ENCODE measurements at places on chromosomes 4 and X.

- no peak for DNase-seq
Observed at GRCh38 chrX:68918202-68918601, 89.4 kb downstream of the EFNB1 start.

GRCh38 chr4:187840814-187841213 lies 154.8 kb upstream of the ZFP42 start:
- DNase-seq: no peak

- DNase-seq: no peak
Observed at GRCh38 chr4:88965053-88965452, 91.9 kb downstream of the FAM13A start.

DNA sequence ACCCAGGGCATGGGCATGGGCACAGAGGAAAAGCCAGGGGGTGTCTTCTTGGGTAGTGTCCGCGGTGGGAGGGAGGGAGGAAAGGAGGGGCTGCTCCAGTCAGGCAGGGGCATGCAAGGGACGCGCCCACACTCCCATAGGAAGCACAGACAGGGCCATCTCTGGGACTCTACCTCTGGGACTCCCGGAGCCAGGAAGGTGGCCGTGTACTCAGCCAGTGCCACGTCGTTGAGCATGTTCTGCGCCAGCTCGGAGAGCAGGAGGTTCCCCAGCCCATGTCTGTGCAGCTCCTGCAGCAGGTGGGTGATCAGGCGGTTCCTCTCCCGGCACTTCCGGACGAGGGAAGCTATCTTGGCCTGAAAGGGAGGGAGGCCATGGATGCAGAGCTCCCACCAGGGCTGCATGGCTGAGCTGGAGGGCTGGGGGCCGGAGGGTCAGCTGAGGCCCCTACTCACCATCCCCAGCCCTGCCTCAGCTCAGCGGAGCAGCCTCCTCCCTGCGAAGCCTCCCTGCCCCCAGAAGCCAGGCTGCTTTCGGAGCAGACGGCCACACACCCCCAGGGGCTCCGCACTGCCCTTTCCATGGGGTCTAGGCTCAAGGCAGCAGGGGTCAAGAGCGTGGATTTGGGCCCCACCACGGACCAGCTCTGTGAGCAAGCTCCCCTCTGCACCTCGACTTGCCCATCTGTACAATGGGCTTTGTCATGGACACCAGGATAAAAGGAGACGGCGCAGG lies 44.6 kb downstream of the C4orf50 start:
- no peak for DNase-seq

GRCh38 chrX:25928316-25928715 lies 209.8 kb upstream of the MAGEB18 start:
- no peak for DNase-seq

- DNase-seq: no peak
Observed at GRCh38 chrX:4225086-4225485, 511.6 kb upstream of the PRKX start.

GRCh38 chrX:139560221-139560620 lies 29.7 kb downstream of the F9 start:
- no peak for DNase-seq

DNA sequence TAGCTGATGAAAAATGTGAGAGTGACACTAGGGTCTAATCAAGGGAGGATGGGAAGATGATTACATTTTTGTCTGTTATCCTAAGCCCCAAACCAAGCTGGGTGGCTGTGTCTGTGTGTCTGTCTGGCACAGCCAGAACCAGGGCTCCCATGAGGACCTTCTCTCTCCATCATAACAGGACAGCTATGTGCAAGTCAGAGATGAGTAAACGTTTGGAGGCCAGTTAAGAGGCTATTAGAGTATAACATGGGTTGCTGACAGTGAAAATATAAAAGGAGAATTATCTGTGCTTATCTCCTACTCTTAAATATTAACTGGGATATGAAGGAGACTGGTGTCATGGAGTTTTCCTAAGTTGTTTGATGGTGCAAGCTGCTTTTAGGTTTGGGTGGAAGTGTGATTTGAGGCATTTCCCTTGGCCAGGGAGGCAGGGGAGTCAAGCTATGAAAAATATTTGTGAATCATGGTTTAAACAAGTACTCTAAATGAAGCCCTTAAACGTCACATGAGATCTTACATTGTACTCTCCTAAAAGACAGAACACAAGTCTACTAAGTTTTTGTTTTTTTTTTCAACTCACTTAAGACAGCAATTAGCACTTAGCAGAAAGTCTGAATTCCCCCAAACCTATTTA lies 156.2 kb downstream of the ENOX2 start:
- no peak for DNase-seq

- DNase-seq: no peak
Observed at GRCh38 chr4:519885-520682, 21.1 kb downstream of the PIGG start.

DNA sequence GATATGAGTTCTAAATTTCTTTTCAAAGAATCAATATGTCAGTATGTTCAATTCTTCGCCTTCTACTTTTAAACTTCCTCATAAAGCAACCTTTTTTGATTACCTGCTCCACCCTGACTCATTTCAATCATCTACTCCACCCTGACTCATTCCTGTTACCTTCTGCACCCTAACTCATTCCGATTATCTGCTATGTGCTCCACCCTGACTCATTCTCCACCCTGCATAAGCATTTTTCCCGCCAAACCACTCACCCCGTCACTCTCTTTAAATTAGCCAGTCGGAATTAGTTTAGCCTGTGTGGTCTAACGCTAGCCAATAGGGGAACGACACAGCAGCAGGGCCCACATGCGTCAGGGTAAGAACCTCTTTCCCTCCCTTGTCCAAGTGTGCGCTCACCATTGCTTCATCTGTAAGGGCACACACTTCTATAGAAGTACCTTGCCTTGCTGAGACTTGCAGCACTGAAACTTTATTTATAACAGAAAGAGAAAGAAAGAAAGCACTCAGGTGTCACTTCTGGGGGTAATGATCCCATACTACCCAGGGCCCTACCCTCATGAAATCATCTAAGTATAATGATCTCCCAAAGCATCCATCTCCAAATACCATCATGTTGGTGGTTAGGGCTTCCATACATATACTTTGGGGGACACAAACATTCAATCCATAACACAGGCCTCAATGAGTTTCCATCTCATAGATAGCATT lies 875.2 kb downstream of the RAPGEF2 start:
- DNase-seq: no peak

- DNase-seq: no peak
Observed at GRCh38 chr4:75745161-75745560, 20.8 kb downstream of the USO1 start.

DNA sequence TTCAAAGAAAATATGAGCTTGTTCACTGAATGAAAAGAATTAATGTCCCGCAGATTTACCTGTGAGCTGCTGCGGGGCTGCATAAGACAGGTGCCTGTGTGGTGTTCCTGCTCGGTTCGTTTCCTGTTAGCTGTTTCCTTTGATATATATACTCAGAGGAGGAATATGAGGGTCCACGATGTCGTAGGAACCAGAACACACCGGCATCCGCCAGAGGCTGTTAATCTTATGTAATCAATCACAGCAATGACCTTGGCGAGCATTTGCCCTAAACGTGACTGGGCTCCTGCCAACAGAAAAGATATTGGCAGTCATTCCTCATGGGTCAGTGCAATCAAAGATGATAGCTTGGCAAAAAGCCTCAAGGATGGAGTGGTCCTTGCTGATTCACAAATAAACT lies 260.1 kb downstream of the EVC2 start:
- DNase-seq: no peak

All from stimulated activated CD8-positive, alpha-beta memory T cell treated with anti-CD3 and anti-CD28 coated beads, Interleukin-2, amount 100 ng/mL, for 48 hours (primary cell).